Progenitor cell of endocrine pancreas (in vitro differentiated cells): ENCODE measurements at places on chromosomes 2 and 18.

GRCh38 chr18:63520053-63520685, 22.0 kb upstream of the SERPINB12 start:
- no peak for DNase-seq

GRCh38 chr2:96881349-96882195, 11.7 kb upstream of the SEMA4C start:
- DNase-seq: no peak

GRCh38 chr2:96138179-96139145, at the start of gene ASTL:
Gene ASTL, minus strand, starts transcription at chr2:96138502. Its CDS starts 66 bp downstream, at chr2:96138436.
- DNase-seq: peak; percentile 42

GRCh38 chr2:42815726-42816125, 23.3 kb upstream of the HAAO start:
- no peak for DNase-seq

GRCh38 chr2:180442860-180443644, 436.0 kb upstream of the CWC22 start:
- DNase-seq: no peak
